Endothelial cell (in vitro differentiated cells): ENCODE measurements at places on chromosomes 6 and 20. TPM values are rescaled to one million over a fixed set of nuclear protein-coding genes. Genes with fewer than 3 reads are reported as not detected.

- DNase-seq = no peak
Measured at GRCh38 chr20:46063652-46064054, 26.1 kb downstream of the NCOA5 start.

DNA sequence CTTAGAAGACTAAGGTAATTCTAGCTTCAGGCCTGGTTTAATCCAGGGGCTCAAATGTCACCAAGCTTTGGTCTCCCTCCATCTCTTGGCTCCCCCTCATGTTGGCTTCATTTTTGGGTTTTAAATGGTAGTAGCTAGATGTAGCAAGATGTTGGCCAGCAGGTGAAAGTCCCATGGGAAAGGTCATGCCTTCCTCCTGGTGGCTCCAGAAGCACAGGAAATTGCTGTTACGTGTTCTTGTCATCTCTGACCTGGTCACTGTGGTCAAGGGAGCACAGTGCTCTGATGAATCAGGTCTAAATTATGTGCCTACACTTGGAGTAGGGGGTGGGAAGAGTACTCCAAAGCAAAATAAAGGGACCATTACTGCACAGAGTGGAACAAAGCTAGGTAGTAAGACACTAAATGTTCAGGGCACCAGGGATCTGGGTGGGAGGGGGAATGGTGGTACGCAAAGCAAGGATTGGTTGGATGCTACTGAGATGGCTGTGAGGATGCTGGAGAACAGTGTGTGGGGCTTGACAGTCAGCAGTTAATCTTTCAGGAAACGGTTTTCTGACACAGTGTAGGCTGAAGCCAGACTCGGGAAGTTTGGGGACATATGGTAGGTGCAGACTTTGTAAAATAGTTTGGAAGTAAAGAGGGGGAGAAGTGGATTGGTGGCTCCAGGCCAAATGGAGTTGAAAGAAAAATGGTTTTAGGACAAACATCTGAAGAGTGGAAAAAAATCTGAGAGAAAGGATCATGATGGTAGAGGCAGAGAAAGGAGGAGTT is 30.1 kb downstream of the CDS2 start:
- DNase-seq = no peak

- DNase-seq = no peak
Measured at GRCh38 chr6:134223796-134224420, 94.0 kb downstream of the SGK1 start.

The SLC22A16 gene
- total RNA-seq = 0.54 TPM

DNA sequence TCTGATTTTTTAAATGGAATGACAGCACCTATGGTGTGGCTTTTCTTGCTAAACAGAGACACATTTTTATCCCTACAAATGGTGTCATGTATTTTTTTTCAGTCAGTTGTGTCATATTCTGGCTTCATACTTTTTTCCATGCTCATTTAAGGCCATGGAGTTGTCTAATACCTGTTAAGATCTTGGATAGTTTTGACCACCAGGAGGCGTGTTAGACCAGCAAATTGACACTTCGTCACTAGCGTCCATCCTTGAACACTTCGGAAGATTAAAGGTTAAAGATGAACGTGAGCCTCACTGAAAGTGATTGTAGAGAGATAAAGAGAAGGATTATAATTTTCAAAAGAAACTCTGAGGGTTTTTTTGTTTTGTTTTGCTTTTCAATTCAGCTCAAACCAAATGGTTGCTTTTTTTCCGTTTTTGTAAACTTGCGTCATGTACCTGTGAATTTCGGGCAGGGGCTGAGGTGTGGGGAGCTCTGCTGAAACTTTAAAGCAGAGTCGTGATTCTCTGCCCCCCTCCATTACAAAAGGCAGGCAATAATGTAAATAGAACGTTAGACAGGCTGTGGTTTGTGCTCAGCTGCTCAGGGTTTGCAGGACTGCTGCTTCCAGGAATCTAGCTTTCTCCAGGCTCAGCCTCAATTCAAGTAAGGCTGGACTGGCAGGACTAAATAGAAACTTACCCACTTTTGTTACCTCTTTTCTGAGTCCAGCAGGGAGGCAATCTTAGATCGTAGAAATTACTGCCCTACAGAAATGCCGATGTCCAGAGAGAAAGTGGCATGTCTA is 245.1 kb downstream of the FOXA2 start:
- peak; percentile 70 for DNase-seq

The RNF182 gene
- 2.7 TPM for total RNA-seq

The RNF144B gene
- 23.2 TPM for total RNA-seq

The OPRM1 gene
- not detected for total RNA-seq

DNA sequence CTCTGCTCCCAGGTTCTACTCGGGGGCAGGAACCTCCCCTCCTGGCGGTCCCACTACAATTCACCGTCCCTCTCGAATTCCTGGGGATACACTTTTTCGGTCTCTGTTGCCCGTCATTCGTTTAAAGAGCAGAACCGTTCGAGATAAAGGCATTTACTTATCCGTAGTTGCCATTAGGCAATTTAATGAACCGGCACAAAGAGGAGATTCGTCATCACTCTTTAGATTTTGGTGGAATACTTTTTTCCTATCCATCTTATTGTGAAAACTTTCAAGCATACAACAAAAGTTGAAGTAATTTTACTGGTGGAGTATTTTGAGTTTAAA is 1.2 kb upstream of the CD24 start:
- no peak for DNase-seq

- DNase-seq = no peak
Measured at GRCh38 chr6:67200626-67201403, 1434.3 kb upstream of the ADGRB3 start.

The GGTLC1 gene
- total RNA-seq = not detected

GRCh38 chr6:10156875-10157274 is 258.0 kb downstream of the TFAP2A start:
- no peak for DNase-seq

GRCh38 chr6:85641897-85642773 is 551 bp downstream of the SYNCRIP start:
- DNase-seq = peak; percentile 34

- DNase-seq = no peak
Measured at GRCh38 chr20:42635699-42636411, 553.9 kb downstream of the PTPRT start.

- DNase-seq = no peak
Measured at GRCh38 chr6:167662075-167662880, 164.4 kb upstream of the AFDN start.

DNA sequence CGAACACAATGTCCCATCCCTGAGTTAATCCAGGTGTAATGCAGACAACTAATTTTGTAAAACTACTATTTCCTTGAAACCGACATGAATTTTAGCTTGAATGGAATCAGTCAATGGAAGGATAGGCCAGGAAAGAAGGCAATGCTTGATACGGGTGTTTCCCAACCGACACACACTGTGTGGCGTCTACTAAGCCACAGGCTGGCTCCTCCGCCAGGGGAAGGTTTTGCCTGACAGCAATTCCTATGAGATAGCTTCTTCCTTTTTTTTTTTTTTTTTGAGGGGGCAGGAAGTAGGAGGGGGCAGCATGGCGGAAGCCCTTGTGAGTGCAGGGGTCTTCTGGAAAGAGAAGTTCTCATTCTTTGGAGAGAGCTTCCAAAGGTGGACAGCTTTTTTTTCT is 12.0 kb upstream of the LAMA4 start:
- peak; percentile 9 for DNase-seq

- no peak for DNase-seq
Measured at GRCh38 chr6:126102358-126102757, 116.0 kb downstream of the TRMT11 start.

- DNase-seq = no peak
Measured at GRCh38 chr20:59469267-59470252, 134.8 kb upstream of the PHACTR3 start.
